ENCODE measurements at places on chromosomes 1 and 21.

- no peak for DNase-seq
These were observed 21.6 kb upstream of the TRABD2B start for GRCh38 chr1:48018799-48019198.

DNA sequence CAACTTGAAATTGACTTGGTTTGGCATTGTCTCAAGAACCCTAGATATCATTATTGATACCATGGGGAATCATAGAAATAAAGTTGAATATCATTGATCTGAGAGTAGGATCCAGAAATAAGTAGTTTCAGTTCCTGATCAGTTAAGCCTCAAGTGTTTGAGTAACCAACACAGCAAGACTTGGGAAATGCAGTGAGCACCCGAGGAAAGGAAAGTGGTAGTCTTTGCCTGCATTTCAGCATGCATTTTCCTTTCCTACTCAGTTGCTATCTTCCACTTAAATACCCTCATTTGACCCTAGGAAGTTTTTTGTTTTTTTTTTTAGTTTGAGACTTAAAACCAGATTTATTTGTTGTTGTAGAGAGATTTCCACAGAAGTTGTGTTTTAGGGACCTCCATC, 18.9 kb downstream of the CLEC20A start:
- no peak for DNase-seq

DNA sequence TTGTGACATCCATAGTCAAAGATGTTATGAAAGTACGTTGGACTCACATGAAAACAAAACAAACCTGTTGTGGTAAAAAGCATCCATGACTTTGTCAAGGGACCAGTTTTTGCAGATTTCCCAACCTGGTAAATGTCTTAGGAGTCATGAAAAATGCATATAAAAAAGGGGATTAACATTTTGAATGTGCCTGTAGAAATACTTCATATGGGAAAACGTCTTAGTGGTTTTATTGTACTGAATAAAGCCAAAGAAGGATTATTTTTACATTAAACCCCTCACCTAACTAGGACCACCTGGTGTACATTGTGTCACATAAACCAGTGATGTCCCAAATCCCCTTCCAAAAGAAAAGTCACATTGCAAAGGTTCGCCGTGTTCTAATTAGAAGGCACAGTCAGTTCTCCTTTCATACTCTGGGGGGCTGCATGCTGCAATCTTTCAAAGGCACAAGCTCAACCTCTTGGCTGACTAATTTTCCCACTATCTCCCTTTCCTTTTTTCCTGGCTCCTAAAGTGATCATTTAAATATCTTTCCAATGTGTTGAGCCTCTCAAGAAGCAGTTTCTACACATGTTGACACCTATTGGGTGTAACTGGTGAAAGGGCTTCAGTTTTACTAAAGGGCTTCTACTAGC, 119.8 kb upstream of the SPAG17 start:
- DNase-seq = peak; percentile 22

DNA sequence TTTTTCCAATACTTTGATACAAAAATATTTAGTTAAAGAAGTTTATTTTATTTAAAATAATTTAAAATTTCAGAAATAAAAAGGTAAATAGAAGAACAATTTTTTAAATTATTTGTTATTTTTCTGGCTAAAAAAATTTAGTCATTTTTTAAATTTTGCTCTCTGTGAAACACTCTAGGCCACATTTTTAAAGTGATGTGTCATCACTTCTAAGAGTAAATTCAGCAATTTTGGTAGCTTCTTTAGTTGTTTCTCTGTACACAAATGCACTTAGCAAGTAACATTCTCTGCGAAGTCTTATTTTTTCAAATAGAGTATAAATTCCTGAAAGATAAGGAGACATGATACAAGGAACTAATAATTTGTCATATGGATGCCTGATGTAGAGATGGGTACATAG, 760.0 kb upstream of the PRMT6 start:
- no peak for DNase-seq

DNA sequence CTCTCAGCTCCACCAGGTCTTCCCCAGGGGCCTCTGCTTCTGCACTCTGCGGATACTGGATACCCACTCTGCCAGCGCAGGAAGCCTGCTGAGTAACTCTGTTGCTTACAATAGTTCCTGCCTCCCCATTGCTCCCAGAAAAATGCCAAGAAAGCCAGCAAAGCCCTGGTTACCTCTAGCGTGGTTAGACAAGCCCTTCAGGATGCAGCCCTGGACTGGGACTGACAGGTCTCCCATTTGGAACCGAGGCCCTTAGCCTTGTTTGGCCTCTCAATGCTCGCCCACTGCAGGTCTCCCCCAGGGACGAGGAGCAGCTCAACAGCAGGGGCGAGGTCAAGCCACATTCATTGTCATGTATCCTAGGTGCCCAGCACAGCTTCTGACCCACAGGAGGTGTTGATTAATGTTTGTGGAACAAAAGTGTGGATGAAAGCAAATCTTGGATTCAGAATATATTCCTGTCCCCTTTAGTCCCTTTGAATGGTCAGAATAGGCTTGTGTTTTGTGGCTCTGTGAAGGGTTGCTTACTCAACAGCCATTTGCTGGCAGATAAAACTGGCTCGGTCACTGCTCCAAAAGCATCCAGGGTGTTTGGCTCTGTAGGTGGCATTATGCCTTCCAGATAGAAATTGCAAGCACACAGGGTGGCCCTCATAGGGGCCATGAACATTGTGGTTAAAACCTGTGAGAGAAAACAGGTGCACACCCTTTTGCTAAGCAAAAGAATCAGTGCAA, 58.9 kb downstream of the C1orf198 start:
- DNase-seq = no peak

DNA sequence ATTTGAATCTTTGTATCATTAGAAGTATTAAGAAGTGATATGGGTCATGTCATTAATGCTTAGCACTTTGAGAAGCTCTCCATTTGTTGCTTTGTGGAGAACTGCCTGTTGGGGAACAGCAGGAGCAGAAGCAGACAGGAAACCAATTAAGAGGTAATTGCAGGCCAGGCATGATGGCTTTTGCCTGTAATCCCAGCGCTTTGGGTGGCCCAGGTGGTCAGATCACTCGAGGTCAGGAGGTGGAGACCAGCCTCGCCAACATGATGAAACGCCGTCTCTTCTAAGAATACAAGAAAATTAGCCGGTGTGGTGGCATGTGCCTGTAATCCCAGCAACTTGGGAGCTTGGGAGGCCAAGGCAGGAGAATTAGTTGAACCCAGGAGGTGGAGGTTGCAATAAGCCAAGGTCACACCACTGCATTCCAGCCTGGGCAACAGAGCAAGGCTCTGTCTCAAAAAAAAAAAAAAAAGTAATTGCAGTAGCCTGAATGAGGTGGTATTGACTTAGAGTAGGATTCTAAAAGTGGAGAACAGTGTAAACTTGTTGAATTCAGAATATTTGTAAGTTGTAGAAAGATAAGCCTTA, 57.8 kb upstream of the FASLG start:
- no peak for DNase-seq

GRCh38 chr21:28971171-28971570, 21.5 kb downstream of the LTN1 start:
- DNase-seq = no peak

DNA sequence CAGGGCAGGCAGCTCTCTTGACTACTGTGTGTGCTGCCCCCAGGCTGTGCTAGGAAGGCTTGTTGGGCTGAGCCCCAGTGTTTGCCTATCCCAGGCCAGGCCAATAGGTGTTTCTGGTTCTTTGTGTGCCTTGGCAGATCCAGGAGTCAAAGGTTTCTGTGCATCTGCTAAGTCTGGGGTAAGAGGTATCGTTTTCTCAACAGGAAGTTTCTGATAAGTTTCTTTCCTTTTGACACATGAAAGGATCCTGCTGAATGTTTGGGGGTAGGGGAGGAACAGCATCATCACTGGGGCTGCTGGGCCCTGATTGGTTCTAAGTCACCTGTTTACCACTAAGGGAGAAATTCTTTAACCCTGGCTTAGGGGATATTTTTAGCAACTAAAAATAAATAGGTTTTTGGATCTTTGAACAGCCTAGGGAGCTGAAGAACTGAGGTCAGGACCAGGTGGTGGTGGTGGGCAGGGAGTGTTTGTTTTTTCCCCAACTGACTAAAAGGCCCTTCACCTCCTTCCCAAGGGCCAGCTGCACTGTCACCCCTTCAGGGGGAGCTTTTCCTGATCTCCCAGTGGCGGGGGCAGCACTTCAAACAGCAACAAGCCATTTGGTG, 85.1 kb downstream of the KCNN3 start:
- no peak for DNase-seq

DNA sequence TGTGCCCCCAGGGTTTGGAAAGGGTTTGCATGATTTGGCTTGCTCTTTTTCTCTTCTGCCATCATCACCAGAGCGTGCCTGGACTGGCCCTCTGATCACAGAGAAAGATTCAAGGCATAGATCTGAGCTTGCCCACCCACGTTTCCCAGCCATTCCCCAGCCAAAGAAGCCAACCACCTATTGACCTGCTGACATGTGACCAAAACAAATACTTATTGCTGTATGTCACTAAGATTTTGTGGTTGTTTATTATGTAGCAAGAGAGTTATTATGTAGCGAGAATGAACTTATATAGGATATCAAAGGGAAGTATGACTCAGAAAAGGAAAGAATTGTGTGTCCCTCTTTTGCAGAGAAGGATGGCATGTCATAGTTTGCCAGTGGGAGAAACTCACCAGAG, 59.9 kb downstream of the UBE2U start:
- no peak for DNase-seq

GRCh38 chr1:5991381-5992025, 722 bp downstream of the NPHP4 start:
- no peak for DNase-seq

DNA sequence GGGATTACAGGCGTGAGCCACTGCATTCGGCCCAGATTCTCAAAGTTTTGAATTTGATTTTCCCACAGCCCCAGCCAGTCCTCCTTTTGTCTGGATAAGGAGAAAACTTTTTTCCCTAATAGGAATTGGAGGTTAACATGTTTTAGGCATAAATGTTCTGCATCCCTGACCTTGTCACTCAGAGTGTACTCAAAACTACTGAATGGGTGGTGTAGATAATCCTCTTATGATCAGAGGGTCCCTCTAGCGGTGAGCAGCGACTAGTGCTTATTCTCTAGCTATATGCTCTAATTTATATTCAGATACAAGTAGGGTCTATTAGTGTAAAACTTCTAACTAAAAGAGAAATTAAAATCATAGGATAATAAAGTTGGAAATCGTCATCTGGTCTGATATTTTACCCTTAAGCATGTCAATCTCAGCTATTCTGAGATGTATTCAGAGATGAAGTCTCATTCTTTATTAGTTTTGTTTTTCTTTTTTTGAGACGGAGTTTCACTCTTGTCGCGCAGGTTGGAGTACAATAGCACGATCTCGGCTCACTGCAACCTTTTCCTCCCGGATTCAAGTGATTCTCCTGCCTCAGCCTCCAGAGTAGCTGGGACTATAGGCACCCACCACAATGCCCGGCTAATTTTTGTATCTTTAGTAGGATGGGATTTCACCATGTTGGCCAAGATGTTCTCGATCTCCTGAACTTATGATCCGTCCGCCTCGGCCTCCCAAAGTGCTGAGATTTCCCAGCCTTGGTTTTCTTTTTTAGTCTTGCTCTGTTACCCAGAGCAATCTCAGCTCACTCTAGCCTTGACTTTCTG, 2.7 kb upstream of the PSMD4 start:
- peak; percentile 85 for DNase-seq

GRCh38 chr1:228206582-228207351, 1.1 kb upstream of the OBSCN start:
- no peak for DNase-seq

DNA sequence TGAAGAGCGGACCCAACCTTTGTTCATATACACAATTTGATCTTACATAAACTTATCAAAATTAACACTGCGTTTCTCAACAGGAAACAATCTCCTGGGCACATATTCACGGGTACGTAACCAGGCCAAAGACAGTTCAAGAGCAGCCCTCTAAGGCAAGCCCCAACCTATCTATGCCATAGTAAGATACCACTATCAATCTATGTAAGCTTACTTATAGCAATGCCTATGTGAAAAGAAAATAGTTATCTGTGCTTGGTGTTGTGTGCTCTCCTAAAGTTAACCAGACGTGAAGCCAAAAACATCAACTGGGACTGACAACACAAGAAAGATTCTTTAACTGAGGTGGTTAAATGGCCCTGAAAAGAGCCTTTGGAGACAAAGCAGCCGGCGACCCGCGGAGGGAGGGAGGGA, 49.4 kb upstream of the BOLA1 start:
- DNase-seq = peak; percentile 10

- DNase-seq = no peak
These were observed 40.2 kb upstream of the IL10 start for GRCh38 chr1:206812471-206812870.

DNA sequence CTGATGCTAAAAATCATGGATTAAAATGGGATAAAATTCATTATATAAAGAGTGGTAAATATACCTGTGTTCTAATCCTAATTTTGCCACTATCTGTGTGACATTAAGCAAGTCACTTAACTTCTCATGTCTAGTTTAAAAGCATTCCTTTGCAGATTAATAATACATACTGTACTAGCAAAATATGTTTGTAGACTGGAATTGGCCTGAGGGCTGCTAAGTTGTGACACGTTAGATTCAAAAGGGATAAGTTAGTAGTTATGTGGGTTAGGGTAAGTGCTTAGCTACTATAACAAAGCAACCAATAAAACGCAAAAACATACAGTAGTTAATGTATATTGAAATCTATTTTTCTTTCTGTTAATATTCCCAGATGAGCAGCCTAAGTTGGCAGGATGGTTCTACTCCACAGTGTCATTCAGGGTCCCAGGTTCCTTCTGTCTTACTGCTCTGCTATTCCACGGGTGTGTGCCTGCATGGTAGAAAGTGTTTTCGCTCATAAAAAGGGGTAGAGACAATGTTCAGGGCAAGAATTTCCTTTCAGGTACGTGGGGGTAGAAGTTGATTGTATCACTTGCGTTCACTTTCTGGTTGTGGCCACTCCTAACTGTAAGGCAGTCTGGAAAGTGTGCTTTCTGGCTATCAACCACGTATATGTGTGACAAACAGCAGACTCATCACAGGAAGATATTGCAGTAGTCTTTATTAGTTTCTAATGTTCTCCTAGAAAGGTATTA, 239.8 kb downstream of the NFIA start:
- no peak for DNase-seq

DNA sequence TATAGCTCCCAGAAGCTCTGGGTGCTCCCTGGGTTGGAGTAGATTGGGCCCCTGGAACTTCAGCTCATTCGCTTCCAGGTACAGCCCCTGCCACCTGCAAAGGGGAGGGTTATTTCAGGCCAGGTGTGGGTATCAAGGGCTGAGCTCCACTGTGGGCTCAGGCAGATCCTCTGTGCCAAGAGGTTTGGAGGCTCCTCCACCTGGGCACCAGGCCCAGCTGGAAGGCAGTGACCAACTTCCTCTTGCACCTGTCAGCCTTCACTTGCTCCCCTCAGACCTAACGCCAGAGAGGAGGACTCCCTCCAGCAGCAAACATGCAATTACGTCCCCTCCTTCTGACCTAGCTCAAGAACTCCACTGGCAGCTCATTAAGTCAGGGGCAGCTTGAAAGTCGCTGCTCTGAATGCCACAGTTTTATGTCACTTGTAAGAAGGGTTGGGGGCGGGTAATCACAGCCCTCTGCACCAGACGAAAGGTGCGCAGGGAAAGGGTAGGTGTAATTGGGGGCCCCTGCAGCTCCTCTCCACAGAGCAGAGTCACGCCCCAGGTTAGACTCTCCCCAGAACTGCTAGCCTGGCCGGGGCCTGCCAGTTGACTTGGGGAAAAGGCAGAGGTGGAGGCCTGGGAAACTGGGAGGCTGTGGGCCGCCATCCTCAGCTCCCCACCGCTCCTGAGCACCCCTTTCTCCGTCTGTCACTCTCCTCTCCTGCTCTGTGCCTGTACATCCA, 125.0 kb upstream of the TMPRSS2 start:
- no peak for DNase-seq

Measured in NCI-H748 treated with DMSO at 0.1 percent for 48 hours (cell line).